ENCODE measurements at places on chromosomes 16 and 17.

DNA sequence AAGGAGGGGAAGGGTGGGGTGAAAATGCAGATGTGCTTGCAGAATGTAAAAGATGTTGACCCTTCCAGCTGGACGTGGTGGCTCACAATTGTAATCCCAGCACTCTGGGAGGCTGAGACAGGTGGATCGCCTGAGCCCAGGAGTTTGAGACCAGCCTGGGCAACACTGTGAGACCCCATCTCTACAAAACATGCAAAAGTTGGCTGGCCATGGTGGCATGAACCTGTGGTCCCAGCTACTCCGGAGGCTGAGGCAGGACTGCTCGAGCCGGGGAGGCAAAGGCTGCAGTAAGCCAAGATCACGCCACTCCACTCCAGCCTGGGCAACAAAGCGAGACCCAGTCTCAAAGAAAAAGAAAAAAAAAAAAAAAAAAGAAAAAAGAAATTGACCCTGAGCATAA is 17.8 kb downstream of the ATP1B2 start:
- no peak for DNase-seq

- DNase-seq = no peak
These were observed 33.3 kb downstream of the GLG1 start for GRCh38 chr16:74573622-74574021.

- no peak for DNase-seq
These were observed 378.0 kb upstream of the CA10 start for GRCh38 chr17:52536489-52536888.

DNA sequence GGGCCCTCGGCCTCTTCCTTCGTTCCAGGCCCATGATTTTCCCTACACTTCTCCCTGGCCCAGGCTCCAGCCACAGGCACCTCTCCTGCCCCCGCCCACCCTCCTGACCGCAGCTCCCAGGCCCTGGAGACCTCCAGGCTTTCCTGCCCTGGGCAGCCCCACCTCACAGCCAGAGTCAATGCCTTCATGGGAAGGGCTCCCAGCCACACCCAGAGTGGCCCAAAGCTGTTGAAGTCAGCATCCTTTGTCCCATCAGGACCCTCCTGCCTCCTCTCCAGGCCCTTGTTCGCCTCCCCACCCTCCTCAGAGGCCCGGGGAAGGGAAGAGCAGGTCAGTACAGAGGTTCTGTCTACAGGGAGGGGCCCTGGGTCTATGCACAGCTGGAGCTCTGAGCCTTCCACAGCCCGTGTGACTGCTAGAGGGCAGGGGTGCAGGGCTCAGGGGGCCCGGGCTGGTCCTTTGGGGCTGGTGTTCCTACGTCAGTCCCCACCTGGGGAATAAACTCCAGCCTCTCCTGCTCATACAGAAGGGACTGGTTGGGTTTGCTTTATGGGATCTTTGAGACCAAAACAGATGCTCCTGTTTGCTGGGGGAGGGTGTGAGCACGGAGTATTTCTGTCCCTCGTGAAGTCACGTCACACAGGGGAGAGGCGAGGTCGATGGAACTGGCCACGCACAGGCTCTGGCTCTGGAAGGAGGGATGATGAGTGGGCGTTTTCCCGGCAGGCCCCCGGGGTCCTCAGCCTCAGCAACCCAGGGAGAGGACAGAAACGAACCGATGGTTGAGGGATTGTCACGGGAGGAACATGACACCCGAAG is 20.3 kb downstream of the TRARG1 start:
- no peak for DNase-seq

DNA sequence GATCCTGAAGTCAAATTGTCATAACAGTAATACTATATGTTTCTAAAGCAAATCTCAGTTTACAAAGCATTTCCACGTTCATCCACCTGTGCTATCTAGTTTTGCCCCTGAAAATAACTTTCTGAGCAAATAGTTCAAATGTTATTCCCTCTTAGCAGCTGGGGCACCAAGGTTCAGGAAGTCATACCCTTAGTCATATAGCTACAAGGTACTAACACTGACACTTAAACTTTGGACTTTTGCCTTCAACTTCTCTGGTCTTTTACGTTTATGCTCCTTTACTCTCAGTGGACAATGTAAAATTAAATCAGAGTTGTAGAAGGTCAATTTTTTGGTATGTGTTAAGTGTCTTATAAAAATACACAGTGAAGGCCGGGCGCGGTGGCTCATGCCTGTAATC is 33.0 kb downstream of the COX11 start:
- DNase-seq = no peak

All from EL (cell line).